Activated CD8-positive, alpha-beta memory T cell treated with anti-CD3 and anti-CD28 coated beads for 1 hour (primary cell): ENCODE measurements at places on chromosomes 4 and X.

GRCh38 chrX:39012621-39013111 is 211.4 kb downstream of the MID1IP1 start:
- no peak for DNase-seq

- no peak for DNase-seq
Observed at GRCh38 chrX:140510306-140510676, 5.4 kb upstream of the SOX3 start.

- DNase-seq: no peak
Observed at GRCh38 chr4:147844781-147845180, 112.9 kb downstream of the ARHGAP10 start.

- DNase-seq: no peak
Observed at GRCh38 chr4:129974730-129975129, 878.8 kb downstream of the C4orf33 start.

GRCh38 chr4:39348371-39349315 is 17.5 kb downstream of the RFC1 start:
- DNase-seq: no peak

DNA sequence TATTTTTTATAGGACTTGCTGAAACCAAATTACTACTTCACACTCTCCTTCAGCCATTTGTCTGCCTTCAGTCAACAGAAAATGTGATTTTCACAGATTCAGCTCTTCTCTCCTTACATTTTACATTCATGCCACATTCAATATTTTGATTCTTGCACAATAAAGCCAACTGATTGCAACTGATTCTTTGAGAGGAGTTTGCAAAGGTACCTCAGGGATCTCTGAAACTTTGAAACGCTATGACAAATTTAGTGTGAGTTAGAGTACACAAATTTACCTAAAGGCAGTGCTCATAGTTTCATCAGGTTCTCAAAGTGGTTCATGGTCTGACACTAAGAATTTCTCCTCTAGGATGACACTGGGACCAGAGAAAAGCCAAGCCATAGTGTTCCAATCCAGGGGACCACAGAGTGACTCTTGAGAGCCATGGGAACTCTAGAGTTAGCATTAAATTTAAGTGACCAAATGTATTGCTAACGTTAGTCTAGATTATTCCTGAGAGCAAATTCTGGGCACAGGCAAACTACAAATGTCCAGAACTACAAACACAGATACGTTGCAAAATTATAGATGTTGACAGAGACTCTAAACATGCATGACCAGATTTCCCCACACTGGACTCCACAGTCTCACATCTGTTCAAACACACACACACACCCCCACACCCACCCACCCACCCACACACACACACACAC is 9.0 kb downstream of the CSN3 start:
- no peak for DNase-seq

GRCh38 chrX:44439242-44439794 is 95.8 kb upstream of the EFHC2 start:
- no peak for DNase-seq

DNA sequence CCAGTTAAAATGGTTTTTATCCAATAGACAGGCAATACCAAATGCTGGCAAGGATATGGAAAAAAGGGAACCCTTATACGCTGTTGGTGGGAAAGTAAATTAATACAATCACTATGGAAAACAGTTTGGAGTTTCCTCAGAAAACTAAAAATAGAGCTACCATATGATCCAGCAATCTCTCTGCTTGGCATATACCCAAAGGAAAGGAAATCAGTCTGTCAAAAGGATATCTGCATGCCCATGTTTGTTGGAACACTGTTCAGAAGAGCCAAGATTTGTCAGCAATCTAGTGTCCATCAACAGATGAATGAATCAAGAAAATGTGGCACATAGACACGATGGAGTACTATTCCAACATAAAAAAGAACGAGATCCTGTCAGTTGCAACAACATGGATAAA is 91.0 kb upstream of the SH3RF1 start:
- no peak for DNase-seq

- DNase-seq: no peak
Observed at GRCh38 chr4:86011117-86011516, 348.7 kb downstream of the MAPK10 start.

DNA sequence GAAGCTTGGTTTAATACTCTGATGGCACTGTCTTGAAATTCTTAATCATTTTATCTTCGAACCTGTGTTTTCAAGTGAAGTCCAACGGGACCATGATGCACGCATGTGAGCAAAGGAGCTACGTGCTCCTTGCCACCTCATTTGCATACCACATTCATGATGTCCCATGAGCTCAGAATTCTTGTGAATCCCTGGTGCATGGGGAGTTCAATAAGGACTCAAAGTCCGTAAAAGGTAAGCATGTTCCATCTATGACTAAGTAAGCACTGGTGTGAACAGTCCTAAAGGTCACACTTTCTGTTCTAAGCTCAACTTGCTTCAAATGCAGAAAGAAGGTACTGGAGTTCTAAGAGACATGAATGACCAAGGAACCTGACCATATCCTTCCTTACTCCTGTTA is 13.1 kb upstream of the GPM6B start:
- DNase-seq: no peak
